ENCODE measurements at places on chromosomes 6 and 20.

DNA sequence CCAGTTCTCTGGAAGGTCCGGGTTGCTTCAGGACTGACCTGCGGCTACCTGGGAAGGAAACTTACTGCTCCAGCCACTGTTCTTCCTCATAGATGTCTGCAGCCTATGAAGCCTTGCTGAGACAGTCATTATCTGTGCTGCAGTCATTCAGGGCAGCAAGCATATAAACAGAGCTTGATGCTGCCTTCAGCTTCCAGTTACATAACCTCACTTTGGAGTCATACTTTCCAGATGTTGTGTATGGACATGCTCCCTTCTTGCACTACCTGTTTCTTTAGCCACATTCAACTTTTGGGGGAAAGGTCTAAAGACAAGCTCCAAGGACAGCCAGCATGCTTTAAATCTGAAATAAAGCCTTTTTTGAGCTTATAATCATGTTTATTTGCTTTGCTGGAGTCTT is 98.1 kb downstream of the SLC24A3 start:
- no peak for DNase-seq

DNA sequence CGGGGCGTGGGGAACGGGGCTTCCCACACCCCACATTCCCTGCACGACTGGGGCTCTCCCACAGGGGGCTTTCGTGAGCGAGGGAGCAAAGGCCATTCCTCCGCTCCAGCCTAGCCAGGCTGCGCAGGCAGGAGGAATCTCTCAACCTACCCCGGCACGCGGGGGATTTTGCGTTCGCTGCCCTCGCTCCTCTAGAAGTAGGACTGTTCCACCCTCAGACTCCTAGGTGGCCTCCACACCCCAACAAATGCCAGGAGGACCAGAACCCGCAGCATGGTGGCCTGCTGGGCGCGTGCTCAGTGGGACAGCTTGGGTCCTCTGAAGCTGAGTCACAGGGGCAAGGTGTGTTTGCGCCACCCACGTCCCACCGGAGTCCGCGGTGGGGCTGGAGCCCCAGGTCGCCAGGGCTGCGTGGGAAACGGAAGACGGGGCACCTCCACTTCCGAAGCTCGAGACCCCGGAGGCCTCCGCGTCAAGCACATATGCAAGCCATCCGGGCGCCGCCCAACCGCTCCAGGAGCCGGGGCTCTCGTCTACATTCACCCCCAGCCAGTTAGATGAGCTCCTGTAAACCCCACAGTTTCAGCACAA is 1938.5 kb upstream of the DEFB115 start:
- DNase-seq = no peak

GRCh38 chr6:42727087-42727611 is 4.8 kb upstream of the PRPH2 start:
- DNase-seq = no peak

DNA sequence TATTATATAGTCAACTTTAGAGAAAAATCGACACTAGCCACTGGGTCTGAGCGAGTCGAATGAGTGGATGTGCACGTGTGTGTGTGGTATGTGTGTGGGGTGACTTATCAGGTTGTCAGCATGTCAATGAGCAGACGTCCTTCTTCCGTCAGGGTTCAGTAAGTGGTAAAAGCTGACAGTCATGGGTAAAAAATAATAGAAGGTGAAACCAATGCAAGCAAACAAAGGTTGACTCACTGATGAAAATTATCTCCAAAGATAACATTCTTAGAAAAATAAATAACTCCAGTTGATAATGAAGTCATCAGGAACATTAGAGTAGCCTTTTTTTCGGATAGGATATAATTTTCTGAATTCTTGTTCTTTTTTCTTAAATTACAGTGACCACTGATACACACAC is 243.8 kb upstream of the FOXQ1 start:
- DNase-seq = no peak

DNA sequence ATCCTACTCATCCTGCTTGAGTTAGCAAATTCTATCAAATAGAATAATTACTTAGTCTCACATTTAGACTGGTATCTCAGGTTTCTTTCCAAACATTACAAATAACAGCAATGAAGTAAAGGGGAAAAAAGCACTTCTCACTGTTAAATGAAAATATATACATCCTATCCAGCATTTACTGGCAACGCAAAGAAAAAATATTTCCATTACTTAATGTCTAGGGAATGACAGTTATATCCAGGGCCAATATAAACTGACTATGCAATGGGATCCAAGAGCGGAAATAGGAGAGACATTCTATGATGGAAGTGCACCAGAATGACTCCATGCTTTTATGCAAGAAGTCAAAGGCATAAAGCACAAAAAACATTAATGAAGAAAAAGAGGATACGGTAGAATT is 60.3 kb downstream of the ME1 start:
- DNase-seq = no peak

DNA sequence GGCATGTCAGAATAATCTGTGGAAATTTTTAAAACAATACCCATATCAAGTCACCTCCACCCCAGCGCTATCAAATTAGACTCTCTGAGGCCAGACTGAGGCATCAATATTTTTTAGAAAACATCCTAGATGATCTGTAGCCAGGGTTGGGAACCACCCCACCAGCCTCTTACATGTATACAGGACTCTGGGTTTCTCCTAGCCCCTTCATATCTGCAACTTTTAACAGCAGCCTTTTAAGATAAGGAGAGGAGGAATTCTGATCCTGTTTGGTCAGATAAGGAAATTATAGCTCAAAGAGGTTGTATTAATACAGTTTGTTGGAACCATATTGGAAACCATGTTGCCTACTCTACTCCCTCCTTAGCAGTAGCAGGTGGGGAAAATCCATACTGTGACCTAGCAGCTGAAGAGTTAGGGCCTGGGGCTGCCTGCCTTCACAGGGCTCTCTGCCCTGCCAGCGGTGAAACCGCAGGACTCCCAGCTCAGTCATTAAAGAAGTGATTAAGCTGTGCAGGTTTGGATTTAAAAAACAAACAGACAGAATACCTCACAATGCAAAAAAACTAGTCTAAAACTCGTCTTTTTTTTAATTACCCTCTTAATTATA is 30.0 kb downstream of the BRPF3 start:
- no peak for DNase-seq

DNA sequence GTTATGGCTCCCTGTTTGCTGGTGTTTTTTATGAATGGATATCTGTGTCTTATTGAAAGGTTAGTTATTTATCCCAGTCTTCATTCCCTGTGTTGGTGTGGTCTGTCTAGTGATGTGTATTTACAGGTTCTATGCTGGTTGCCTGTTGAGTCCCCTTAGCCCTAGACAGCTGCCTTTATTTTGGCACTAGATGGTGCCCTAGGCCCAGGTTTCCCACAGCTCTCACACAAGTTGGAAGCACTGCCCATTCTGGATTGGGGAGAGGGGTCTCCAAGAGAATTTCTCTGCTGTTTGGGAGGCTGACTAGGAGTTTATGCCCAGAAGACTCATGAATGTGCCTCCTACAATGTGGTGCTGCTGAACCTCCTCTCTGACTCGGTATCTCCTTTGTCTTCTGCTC is 12.4 kb downstream of the GRM1 start:
- no peak for DNase-seq

DNA sequence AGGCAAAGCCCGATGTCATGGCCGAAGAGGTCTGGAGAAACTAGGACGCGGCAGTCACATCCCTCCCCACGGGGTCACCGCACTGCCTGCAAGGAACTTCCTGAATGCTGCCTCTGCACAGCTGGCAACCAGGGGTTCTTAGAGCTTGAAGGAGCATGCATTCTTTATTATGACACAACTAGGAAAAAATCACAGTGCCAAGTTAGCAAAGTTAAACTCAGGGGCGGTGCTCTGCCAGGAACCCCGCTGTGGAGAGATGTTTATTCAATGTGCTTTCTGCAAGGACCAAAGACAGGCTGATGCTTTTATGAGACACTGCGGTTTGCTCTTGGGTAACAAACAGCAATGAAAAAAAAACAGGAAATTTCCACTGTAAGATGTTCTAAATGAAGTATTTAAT is 287.3 kb upstream of the FOXQ1 start:
- DNase-seq = no peak

DNA sequence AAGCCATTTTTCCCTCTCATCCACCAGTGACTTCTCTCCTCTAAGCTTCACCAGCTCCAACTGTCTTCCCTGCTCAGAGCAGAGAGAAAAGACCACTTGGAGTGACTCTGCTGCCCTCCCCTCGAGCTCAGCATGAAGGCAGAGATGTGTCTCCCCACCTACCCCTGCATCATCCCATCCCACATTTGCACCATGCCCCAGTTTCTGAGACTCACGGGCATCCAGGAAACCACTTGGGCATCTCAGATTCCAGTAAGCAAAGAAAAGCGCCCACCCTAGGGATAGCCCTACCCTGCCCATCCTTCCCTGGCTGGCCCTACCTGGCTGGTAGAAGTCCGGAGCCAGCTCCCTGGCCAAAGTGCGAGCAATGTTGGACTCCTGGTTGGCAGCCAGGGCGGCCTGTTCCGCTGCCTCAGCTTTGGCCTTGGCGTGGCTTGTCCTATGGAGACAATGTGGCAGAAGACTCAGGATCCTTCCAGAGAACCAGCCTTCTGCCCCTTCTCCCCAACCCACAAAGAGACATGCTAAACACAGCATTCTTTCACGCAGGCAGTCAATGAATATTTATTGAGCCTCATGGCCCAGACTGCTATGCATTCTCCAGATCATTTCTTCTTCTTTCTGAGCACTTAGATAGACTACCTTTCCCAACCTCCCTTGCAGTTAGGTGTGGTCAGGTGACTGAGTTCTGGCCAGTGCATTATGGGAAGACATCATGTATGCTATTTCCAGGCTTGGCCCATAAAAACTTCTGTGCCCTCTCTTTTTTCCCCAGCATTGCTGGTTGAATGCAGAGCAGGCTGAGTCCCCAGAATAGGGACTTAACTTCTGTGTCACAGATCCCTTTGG is 68.6 kb downstream of the JPH2 start:
- no peak for DNase-seq

- no peak for DNase-seq
Measured at GRCh38 chr20:11271920-11272594, 598.3 kb upstream of the JAG1 start.

DNA sequence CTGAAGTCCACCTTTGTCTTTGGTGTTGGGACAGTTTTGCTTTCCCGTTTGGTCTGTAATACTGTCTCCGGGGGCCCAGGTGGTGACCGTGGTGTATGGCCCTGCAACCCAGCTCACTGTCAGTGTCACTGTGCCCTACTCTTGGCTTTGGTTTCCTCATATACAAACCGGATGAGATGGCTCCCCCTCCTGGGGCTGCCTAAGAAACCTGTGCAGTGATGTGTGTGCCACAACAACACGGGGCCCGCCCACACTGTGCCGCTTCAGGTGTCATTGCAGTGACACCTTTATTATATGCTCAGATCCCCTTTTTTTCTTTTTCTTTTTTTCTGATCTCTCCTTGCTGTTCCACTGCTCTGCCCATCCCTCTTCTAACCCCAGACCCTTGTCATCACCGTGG is 73.9 kb downstream of the RAMACL start:
- no peak for DNase-seq

- no peak for DNase-seq
Measured at GRCh38 chr6:44126320-44127149, 717 bp downstream of the MRPL14 start.

DNA sequence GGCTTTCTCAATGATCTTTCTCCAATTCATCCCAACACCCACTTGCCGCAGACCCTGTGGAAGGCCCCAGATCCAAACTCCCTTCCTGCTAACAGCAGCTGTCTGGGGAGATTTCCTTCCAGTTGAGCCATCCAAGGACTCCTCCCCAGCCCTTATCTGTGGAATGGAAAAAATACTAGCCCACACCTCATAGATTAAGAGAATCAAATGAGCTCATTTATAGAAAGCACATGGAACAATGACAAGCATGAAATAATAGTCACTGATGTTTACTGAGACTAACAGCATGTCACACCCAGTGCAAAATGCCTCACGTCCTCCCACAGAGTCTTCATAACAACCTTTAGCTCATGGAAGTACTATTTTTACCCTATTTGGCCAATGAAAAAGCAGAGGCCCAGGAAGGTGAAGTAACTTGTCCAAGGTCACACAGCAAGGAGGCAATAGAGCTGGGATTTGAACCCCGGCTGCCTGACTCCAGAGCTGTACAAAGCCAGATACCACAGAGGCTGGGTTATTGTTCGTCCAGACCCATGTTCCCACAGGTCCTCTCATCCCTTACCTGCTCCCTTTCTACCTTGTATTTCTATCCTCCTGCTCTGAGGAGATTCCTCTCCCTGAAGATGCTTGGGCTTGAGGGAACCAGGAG is 23.4 kb upstream of the PTGIS start:
- no peak for DNase-seq

DNA sequence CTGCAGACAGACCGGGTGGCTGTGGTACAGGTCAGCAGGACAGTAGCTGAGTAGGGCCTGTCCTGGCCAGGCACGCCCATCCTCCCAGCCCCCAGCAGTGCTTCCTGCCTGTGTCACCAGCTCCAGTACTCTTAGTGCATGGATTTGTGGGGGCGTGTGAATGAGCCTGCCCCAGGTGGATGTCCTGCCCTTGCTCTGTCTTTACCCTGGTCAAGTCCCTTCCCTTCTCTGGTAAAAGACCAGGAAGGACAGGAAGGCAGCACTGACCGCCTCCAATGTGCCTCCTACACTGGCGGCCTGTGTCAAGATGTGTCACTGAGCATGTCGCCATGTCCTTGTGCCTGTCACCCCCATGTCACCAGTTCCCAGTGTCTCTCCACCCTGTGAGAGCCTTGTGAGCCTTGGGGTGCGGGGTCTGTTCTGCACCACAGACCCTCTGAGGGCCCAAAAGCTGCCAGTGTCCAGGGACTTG is 11.9 kb downstream of the TEAD3 start:
- no peak for DNase-seq

DNA sequence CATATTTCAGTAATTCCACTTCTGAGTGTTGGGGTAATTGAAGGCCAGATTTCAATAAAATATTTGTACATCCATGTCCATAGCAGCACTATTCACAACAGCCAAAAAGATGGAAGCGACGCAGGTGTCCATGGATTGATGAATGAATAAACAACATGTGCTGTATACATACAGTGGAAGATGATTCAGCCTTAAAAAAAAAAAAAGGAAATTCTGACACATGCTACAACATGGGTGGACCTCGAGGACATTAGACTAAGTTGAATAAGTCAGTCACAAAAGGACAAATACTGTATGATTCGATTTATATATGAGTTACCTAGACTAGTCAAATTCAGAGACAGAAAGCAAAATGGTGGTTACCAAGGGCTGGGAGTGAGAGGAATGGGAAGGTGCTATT is 57.2 kb downstream of the TRAM2 start:
- DNase-seq = no peak

DNA sequence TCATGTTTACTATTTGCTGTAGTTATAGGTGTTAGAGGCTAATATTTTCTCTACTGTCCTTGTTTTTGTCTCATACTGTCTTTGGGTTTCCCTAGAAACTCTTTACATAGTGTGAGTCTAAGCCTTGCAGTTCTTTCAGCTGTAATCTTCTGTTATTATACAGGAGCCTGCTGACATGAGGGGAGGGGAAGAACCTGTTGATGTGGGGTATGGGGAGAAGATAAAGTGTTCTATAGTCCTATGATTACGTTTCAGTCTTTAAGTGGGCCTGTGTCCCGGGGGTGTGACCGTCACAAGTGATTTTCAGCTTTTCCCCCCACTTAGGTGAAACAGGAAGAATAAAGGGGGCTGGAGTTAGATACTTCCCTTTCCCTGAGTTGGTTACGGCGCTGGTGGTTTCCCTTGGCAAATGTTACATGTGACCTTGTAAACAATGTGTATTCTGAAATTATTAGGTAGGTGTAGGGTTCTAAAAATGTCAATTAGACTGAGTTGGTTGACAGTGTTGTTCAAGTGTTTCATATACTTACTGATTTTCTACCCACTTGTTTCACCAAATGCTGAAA is 41.3 kb downstream of the REV3L start:
- no peak for DNase-seq

- no peak for DNase-seq
Measured at GRCh38 chr20:60935971-60936370, 316.1 kb upstream of the CDH4 start.

GRCh38 chr6:1729750-1730140 is 120.0 kb downstream of the FOXC1 start:
- DNase-seq = no peak
